ENCODE measurements at places on chromosomes 12 and 14.

GRCh38 chr14:61120576-61120975, 139.5 kb downstream of the SLC38A6 start:
- no peak for DNase-seq

GRCh38 chr12:124232654-124232987, 62.3 kb upstream of the RFLNA start:
- DNase-seq, result no peak

- peak; percentile 80 for DNase-seq
Measured at GRCh38 chr12:111249018-111249370, 119.9 kb downstream of the PHETA1 start.

DNA sequence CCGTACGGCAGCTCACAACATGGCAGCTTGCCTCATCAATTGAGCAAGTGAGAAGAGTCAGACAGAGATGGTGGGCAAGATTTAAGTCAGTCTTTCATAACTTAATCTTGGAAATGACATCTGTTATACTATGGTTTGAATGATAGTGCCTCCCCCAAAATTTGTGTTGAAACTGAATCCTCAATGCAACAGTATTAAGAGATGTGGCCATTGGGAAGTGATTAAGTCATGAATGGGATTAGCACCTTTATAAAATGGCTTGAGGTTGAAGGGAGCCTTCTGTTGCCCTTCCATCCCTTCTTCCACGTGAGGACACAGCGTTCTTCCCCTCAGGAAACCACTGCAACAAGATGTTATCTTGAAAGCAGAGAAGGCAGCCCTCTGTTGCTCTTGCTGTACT, 124.2 kb downstream of the C12orf75 start:
- no peak for DNase-seq

DNA sequence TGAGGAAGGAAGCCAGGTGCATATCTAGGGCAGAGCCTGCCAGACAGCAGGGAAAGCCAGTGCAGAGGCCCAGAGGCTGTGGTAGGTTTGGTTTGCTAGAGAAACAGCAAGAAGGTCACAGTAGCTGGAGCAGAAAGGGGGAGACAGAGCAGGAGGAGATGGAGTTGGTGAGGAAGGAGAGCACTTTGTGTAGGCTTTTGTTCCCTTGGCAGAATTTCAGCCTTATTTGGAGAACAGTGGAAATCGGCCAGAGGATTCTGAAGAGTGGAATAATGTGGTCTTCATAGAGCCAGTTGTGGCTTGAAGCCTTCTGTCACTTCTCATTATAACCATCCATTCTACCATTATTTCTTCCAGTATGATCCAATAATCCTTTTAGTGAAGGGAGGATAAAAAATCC, 212.9 kb upstream of the FAR2 start:
- DNase-seq, result no peak

DNA sequence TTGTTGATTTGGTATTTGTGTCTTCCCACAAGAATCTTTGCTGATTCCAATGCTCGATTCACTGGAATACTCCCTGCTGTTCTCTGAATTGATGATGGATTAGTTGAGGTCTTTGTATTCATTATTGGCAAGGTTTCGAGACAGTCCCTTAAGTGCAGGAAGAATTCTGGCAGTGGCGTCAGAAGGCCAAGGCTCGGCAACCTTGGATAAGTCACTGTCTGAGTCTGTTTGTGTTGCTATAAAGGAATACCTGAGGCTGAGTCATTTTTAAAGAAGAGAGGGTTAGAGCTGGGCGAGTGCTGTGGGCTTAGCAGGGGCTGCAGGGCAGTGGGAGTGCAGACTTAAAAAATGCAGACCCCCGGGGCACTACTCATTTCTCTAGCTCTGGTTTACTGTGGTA, 56.9 kb downstream of the CHST11 start:
- DNase-seq, result no peak

- DNase-seq, result no peak
Measured at GRCh38 chr14:37411079-37411735, 183.8 kb downstream of the FOXA1 start.

- no peak for DNase-seq
Measured at GRCh38 chr12:65019696-65020234, 101.3 kb downstream of the WIF1 start.

DNA sequence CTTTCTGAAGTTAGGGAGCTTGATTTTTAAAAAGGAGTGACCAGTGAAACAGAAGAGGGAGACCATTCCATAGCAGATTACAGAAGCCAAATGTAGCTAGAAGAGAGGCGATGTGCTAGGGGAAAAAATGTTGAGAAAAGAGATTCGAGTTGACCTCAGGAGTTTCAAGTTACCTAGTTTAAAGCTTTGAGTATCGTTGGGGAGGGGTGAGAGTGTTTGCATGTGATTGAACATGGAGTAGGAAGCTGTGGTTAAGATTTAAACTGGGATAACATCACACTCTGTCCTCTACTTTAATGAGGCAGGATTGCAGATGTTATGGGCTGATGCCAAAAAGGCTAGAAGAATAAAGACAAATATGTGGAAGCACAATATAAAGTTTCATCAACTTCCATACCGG, 3.7 kb downstream of the LETMD1 start:
- DNase-seq, result no peak

GRCh38 chr12:108440736-108441135, 74.3 kb upstream of the FICD start:
- DNase-seq, result no peak

Measured in RWPE1 (cell line).